ENCODE measurements at places on chromosomes 13 and 19.

- DNase-seq, result no peak
These were observed 13.0 kb upstream of the SPC24 start for GRCh38 chr19:11168568-11168967.

DNA sequence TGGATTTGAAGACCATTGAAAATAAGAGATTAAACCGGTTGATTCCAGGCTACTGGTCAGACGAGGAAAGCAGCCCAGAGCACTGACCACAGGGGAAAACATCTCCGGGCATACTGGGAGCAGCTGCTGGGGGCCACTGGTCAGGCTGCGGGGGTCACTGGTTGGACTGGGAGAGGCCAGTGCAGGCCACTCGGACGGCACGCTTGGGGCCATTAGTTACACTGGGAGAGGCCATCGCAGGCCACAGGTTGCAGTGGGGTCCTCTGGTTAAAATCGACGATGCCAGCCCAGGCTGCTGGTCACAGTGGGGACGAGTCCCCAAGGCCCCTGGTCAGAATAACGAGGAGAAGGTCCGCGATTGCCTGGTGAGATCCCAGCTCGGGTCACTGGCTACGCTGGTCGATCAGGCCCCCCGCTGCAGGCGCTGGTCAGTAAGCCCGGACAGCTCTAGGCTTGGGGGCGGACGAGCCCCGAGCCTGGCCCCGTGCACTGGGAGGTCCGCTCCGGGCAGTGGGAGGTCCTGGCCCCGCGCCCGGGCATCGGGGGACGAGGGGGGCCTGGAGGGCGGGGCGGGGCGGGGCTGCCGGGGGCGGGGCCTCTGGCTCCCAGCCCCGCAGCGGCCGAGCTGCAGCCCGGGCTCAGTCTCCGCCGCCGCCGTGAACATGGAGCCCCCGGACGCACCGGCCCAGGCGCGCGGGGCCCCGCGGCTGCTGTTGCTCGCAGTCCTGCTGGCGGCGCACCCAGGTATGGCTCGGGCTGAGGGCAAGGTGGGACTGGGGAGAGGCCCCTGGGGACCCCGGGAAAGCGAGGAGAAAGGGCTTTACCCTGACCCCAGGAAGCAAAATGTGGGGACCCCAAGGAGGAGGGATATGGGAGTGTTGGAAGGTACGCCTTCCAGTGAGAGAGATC is at the start of gene BCAM:
Gene BCAM (plus strand): TSS at position 641 of the 909 bp plus-strand sequence. CDS start 22 bp downstream, at position 663.
- no peak for DNase-seq

DNA sequence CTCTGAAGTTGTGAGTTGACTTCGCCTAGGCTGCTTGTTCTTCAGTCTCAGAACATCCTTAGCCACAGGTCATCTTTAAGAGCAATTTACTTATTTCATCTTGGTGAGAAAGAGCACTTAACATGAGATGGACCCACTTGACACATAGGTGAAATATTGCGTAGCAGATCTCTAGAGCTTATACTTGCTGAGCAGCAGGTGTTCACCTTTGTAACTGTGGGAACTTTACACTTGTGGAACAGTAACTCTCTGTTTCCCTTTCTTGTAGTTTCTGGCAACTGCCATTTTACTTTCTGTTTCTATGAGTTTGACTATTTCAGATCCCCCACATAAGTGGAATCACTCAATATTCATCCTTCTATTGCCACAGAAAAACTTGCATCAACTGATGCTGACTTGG is 95.7 kb downstream of the SLC10A2 start:
- DNase-seq, result no peak

- no peak for DNase-seq
These were observed 9.5 kb downstream of the GPR32 start for GRCh38 chr19:50779504-50780457.

DNA sequence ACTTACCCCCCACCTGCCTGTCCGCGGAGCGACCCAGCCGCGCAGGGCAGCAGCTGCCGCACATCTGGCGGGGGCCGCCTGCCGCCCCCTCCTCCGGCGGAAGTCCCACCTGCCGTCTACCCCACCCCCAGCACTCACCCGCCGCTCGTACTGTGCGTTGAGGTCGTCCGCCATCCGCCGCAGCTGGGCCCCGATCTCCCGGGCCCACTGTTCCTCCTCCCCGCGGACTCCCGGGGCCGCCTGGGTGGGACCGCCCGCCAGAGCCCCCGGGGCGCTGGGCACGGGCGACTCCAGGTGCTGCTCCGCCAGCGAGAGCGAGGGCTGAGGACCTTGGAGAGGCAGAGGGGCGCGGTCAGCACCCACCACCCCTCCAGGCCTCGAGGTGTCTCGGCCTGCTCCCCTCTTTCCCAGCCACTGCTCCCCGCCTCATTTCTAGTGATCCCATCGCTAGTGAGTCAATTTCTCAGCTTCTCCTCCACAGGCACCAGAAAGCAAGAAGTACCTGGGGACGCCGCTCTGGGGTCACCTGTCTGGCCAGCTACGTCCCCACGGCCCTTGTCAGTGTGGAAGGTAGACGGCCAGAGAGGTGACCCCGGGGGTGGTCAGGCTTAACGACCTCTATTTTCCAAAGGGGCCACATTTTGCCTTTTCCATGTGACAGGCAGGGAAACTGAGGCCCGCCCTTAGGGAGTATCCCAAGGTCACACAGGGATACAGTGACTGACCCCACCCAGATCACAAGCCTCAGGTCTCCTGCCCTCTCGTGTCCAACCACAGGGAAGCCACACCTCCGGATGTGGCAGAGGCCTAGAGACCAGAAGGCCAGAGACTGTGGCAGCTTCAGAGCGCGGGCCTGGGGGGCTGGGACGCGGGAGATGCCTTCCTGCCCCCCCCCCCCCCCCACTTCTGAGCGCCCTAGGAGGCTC is 4.3 kb downstream of the BBC3 start:
- DNase-seq, result peak; percentile 22

DNA sequence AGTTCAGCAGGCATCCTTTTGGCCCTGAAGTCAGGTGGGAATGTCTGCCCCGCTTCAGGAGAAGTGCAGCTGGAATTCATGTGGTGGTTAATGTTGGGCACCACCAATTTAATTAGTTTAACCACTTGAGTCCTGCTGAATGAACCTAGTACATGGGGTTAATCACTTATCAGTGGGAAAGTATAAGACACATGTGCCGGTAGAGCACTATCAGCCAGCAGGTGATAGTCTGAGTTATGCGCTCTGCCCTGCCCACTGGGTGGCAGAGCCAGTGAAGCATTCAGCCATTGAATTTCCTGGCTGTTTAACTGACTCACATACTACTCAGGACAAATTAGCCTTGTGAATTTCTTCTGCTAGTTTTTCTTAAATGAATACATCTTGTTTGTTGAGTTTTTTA is 789.7 kb upstream of the PRR20A start:
- DNase-seq, result no peak

DNA sequence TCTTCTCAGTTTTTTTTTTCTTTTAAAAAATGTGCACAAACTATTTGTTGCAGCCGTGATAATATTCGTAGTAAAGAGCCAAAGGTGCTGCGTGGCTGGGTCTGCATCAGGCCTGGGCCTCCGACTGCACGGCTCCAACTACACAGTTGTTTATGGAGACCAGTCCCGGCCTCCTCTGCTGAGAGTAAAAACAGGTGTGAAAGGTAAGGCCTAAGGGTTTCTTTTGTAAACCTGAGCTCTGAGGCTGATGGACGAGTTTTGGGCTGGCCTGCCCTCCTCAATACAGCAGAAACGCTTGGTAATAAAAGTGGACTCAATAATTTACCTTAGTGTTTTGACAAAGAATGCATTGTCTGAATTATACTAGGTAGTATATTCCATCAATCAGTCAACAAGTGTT is 3.9 kb downstream of the MBNL2 start:
- no peak for DNase-seq

DNA sequence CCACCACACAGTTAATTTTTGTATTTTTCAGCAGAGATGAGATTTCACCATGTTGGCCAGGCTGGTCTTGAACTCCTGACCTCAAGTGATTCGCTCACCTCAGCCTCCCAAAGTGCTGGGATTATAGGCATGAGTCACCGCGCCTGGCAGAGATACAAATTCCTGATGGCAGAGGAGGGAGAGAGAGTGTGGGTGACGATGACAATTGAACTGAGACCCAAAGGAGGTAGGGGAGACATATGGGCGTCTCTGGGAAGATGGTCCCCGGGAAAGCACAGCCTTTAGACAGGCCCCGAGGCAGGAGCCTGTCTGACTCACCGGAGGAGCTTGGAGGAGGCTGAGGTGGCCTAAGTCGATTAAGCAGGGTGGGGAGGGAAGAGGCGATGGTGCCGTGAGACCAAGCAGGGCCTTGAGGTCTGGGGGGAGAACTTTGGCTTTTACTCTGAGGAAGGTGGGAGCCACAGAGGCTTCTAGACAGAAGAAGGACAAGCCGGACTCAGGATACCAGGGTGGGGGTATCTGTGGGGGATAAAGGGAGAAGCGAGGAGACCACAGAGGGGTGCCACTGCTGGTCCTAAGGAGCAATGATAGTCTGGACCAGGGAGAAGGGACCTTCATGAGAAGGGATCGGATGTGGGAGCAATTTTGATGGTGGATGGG is 38.2 kb downstream of the ARRDC2 start:
- DNase-seq, result no peak

DNA sequence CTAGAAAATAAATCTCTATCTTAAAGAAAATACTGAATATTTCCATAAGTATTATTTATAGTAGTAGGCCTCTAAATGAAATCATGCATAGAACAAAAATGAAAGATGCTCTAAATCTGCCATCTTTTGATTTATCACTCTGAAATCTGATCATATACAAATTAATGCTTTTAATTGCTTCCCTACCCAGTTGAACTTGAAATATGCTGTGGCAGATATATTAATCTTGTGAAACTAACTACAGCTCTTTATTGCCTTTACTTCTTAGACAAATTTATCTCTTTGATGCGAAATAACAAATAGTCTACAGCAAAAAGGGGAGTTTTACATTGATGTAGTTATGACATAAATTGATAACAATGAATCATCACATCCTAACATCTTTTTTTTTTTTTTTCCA is 510.7 kb upstream of the SLITRK6 start:
- DNase-seq, result no peak

GRCh38 chr13:66520511-66521355 is 709.4 kb downstream of the PCDH9 start:
- DNase-seq, result no peak

DNA sequence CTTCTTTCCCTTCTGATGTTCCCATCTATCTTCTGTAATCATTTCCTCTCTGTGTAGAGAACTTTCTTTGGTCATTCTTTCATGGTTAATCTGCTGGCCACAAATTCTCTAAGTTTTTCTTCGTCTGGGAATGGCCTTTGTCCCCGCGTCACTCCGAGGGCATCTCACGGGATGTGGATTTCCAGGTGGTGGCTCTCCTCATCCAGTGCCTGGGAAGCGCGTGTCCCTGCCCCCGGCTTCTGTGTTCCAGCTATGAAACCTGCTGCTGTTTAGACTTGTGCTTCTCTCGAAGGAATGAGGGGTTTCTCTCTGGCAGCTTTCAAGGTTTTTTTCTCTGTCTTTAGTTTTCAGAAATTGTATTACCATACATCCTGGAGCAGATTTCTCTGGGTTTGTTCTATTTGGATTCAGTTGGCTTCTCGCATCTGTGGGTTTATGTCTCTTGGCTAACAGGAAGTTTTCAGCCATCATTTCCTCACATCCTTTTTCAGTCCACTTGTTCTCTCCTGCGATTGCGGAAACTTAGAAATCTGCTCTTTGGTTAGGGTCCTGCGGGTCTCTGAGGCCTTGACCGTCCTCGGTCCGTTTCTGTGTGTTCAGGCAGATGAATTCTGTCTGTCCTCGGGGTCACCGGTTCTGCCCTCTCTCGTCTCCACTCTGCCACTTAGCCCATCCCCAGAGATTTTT is 36.9 kb upstream of the DCUN1D2 start:
- DNase-seq, result no peak

GRCh38 chr13:80341756-80342370 is 937 bp upstream of the SPRY2 start:
- DNase-seq, result no peak

- DNase-seq, result peak; percentile 78
These were observed 5.8 kb upstream of the TPM4 start for GRCh38 chr19:16070366-16070990.

GRCh38 chr19:5572556-5573286 is 5.0 kb upstream of the TINCR start:
- no peak for DNase-seq

- peak; percentile 34 for DNase-seq
These were observed 2.9 kb upstream of the KPTN start for GRCh38 chr19:47486900-47487299.

- no peak for DNase-seq
These were observed 25.5 kb downstream of the PLA2G4C start for GRCh38 chr19:48085076-48085475.

DNA sequence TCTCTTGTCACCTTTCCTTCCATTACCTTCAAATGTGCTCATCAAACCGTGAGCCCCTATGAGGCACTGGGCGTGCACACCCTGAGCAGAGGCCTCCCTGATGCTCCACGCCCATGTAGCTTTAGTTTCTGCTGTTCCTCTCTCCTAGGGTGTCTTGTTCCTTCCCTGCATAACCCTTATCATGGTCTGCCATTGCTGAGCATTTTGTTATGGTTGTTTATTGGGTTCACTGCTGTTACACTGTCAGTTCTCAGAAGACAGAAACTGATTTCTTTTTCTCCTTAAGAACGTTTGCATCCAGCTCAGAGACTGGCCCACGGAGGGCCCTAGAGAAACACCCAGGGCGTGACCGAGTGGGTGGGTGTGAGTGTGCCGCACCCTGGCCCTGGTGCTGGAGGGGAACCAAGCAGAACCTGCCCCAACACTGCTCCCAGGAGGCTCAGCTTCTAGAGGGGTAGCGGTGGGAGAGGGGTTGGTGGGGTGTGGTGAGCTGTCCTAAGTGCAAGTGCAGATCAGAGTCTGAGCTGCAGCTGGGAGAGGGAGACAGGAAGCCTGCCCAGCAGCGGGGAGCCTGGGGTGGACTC is 61.4 kb upstream of the URI1 start:
- no peak for DNase-seq

GRCh38 chr19:19259741-19260140 is 13.4 kb downstream of the TM6SF2 start:
- DNase-seq, result no peak

DNA sequence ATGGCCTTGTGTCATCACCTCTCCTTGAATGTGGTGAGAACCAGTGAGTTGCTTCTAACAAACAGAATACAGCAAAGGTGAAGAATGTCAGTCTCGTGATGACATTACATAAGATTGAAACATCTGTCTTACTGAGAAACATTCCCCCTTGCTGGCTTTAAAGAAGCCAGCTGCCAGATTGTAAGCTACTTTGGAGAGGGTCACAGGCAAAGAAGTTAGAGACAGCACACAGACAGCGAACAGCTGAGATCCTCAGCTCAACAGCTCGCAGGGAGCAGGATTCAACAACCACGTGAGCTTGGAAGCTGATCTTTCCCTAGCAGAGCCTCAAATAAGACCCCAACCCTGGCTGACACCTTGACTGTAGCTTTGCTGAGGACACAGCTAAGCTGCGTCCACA is 367.9 kb downstream of the LIG4 start:
- DNase-seq, result no peak

- no peak for DNase-seq
These were observed 2.1 kb downstream of the IFNL2 start for GRCh38 chr19:39270036-39270871.

DNA sequence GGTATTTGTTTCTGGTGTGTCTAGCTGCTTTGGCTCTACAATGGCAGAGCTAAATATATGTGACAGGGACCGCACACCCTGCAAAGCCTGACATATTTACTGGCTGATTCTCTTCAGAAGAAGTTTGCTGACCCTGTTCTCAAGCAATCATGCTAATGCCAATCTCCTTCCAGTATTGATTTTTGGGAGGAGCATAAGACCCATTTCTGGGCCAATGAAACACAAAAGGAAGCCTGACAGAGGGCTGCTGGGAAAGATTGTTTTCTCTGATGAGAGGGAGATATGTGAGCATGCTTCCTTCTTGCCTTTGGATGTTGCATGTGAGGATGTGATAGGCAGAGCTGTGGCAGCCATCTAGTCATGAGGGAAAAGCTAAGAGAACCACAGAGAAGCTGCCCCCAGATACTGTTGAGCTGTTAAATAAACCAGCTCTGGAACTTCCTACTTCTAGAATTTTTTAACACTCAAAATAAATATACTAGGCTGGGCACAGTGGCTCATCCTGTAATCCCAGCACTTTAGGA is 31.4 kb upstream of the TPTE2 start:
- DNase-seq, result peak; percentile 52

All from KG1 (cell line).